ENCODE measurements at places on chromosomes 13 and 19.

DNA sequence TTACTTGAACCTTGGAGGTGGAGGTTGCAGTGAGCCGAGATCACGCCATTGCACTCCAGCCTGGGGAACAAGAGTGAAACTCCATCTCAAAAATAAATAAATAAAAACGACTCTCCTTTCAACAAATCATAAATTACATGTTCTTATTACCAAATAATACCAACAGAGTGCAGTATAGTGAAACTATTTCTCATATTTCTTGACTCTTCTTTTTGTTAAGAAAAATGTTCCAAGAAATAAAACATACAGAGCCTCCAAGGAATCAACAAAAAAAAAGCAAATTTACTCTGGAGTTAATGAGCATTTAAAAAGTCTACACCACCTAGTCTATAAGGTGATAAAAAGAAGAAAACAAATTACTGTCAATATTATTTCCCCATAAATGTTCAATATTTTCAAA, 188.8 kb downstream of the KLF12 start:
- DNase-seq: no peak

DNA sequence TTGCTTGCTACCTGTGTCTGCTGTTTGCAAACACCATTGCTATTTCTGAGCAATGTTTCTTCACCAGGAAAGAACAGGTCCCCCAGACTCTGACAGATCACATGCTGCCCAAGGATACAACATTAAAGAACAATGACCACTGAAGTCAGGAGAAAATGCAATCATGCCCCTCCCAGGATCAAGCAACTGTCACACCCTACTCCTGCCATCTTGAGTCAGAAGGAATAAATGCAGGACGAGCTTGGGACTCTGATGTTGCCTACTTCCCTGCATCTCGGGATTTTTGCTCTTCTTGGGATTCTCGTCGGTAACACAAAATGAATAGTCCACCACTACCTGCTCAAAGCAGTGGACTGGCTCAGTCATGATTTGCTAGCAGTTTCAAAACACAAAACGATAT, 490.6 kb downstream of the COG6 start:
- DNase-seq: no peak

GRCh38 chr13:27599096-27599495, 21.2 kb downstream of the LNX2 start:
- DNase-seq: no peak

DNA sequence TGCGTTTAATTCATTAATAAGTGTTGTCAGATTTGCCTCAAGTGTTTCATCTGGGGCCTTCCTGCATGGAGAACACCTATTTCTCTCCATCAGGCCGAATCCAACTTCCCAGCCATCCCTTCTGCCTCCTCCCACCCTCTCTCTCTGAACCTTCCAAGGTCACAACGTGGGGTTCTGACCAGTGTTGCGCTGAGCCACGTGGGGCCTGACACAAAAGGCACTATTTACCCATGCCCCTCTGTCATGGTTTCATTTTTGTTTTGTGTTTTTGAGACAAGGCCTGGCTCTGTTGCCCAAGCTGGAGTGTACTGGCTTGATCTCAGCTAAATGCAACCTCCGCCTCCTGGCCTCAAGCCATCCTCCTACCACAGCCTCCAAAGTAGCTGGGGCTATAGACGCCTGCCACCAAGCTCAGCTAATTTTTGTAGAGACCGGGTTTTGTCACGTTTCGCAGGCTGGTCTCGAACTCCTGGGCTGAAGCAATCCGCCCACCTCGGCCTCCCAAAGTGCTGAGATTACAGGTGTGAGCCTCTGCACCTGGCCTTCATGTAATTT, 8.6 kb upstream of the IRGC start:
- no peak for DNase-seq

All from progenitor cell of endocrine pancreas (in vitro differentiated cells).